ENCODE measurements at places on chromosomes 2 and 18. TPM values are rescaled to one million over a fixed set of nuclear protein-coding genes. Genes with fewer than 3 reads are reported as not detected.

- DNase-seq: no peak
These were observed 38.9 kb downstream of the COL3A1 start for GRCh38 chr2:189013031-189013430.

DNA sequence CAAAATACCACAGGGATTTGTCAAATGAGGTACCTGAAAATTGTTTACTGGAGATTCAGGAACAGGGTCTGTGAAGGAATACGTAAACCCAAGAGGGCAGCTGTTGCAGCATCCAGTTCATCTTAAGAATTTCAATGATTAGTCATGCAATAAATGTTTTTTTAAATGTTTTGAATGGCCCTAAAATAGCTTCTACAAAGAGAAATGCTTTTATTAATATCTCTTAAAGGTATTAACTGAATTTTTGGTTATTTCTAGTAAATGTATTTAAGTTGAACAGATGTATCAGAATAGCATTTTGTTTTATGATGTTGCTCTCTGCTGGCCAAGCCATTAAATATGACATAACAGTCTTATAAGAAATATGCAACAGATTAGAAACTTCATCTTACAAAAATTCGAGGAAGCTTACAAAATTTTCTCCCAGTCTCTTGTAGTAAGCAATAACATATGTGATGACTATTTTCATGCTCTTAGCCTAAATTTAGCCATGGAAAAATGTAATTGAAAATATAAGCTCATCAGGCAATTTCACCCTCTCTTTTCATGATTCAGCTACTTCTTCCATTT, 863.9 kb downstream of the SUCLG1 start:
- DNase-seq: no peak

DNA sequence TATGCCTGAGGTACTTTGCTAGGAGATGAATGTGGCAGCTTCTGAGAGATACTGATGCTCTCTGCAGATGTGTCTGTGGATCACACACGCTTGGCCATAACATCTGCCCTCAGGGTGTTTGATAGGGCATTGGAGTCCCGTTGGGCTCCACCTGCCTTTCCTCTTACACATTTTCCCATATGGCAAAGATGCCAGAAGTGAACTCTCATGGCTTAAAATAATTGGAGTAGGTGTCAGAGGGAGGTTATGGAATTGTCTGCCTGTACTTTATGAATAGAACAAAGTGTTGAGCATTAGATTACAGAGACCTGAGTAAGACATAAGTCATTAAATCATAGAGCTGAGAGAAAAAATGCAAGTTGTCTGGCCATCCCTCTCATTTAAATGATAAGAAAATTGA, 75.3 kb upstream of the PNPT1 start:
- DNase-seq: no peak

DNA sequence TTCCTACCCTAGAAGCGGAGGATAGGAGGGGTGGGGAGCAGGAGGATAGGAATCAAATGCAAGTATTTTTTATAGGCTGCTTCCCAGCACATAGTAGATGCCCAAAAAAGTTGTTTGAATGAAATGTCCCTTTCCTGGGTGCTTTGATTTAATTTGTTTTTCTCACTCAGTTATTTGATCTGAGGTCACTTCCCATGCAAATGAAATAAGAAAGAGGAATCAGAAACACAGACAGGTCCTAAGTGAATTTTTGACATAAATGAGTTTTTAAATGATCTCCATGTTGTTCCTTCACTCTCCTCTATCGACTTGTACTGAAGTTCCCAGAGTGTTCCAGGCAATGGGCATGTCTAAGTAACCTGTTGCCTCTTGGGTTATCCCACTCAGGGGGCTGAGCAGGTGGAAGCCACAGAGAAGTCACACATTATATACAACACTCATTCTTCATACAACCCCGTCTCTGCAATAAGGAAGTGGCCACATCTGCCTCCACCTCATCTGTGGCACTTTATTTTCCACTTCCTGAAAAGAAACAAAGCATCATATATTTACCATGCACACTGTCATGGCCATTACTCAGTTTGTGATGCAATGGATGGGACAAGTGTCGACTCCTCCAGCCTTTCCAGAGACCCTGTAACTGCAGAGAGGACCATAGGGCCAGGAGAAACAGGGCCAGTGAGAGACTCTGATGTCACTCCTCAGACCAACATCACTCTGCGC, 81.9 kb upstream of the ZNF397 start:
- no peak for DNase-seq

DNA sequence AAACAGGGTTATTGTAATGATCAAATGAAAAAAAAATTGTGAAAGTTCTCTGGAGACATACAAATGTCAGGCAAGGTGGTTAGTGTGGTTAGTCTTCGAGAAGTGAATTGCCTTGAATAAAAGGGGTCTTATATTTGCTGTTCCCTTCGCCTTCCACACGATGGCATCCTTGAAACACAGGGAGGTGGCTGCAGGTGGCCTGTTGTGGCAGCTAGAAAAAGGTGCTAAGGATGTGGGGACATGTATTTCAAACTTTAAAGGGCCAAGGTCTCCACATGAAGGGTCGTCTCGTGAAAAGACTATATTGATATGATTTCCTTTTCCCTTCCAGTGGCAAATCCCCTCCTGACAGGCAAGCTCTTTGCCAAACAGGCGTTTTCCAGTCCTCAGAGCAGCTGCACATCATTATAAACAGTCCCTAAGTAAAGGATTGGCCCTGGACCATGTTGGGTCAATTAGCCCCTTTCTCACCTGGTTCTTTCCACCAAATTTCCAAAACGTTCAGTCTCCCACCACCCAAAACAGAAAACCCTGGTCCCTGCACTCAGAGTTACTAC, 68.5 kb downstream of the COPS8 start:
- no peak for DNase-seq

GRCh38 chr18:12820506-12820905, 63.5 kb downstream of the PTPN2 start:
- no peak for DNase-seq

DNA sequence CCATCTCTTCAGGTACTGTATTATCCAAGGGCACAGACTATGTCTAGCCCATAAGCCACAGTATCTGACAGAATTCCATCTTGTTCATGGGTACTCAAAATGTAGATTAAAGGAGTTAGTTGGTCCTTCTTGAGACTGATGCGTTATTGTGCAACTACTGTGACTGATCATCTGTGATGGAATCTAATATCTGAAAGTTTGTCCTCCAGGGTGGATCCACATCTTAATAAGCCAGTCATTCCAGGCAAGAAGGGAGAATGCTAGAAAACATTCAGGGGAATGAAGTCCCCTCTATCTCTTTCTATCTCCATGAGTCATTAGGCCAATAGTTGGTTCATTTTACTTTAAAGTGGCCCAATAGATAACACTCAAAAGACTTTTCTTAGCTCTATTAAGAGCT, 252.6 kb downstream of the EXOC6B start:
- no peak for DNase-seq

GRCh38 chr2:43762286-43762685, 11.6 kb upstream of the DYNC2LI1 start:
- no peak for DNase-seq

DNA sequence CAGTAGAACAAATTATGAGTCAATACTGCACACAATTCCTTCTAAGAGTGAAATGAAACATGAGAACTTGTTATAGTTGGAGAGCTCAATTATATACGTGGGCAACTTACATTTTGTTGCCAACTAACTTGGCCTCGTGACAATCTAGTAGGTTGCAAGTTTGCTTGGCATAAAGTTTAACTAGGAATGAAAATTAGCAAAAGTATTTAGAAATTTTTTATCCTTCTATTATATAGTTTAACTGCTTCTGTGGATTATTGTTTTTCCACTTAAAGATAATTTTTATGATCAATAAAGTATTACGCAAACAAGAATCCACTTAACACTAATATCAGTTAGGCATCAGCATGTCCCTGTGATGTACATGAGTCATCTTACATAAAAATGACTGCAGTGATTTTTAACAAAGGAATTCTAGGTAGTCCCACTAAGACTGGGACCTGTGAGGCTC, 41.1 kb downstream of the FAM124B start:
- no peak for DNase-seq

- no peak for DNase-seq
These were observed 84.3 kb downstream of the PXDN start for GRCh38 chr2:1659951-1660565.

GRCh38 chr2:132949108-132949507, 279.1 kb upstream of the LYPD1 start:
- DNase-seq: no peak

- no peak for DNase-seq
These were observed 325.5 kb upstream of the HS6ST1 start for GRCh38 chr2:128644156-128644555.

DNA sequence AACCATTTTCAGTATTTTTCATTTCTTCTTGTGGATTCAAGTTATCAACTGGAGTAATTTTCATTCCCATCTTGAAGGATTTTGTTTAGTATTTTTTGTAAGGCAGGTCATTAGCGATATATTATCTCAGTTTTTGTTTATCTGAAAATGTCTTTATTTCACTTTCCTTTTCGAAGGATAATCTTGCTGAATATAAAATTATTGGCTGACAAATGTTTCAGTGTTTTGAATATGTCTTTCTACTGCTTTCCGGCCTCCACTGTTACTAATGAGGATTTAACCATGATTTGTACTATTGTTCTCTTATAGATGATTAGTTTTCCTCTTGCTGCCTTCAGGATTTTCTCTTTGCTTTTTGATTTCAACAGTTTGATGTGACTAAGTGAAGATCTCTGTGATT, 58.3 kb upstream of the ZNF396 start:
- no peak for DNase-seq

- DNase-seq: no peak
These were observed 15.7 kb downstream of the LRRFIP1 start for GRCh38 chr2:237643066-237643465.

DNA sequence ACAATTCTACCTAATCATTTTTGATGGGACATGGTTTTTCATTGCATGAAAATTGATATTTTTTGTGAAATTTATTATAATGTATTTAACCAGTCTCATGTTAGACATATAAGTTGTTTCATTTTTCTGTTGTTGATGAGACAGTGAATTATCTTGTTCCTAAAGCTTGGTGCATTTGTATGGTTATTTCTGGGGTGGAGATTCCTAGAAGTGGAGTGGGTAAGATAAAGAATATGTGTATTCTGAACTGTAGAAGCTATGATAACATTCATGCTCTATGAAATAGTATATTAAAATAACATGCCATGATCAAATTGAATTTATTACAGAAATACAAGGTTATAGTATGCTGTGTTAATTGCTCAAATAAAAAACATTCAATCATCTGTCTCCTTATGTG, 69.2 kb downstream of the BOLA3 start:
- no peak for DNase-seq

GRCh38 chr2:139045524-139045923, 265.3 kb upstream of the NXPH2 start:
- no peak for DNase-seq

DNA sequence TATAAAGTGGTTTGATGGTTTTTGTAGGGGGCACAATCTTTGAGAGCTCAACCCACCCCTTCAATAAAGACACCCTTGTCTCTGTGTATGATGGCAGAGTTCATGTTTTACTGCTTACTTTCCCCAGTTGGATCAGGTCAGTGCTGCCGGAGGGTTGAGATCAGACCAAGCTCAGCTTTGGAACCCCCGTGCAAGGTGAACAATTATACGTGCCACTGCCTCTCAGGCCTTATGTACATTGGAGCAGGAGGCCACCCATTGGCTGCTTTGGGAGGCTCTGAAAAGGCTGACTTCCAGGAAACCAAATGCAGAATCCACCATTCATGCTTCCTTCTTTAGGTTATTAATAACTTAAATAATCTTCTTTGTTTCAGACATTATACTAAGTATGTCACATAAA, 103.4 kb upstream of the EPAS1 start:
- DNase-seq: no peak

GRCh38 chr2:154161286-154161685, 289.6 kb downstream of the GALNT13 start:
- no peak for DNase-seq

DNA sequence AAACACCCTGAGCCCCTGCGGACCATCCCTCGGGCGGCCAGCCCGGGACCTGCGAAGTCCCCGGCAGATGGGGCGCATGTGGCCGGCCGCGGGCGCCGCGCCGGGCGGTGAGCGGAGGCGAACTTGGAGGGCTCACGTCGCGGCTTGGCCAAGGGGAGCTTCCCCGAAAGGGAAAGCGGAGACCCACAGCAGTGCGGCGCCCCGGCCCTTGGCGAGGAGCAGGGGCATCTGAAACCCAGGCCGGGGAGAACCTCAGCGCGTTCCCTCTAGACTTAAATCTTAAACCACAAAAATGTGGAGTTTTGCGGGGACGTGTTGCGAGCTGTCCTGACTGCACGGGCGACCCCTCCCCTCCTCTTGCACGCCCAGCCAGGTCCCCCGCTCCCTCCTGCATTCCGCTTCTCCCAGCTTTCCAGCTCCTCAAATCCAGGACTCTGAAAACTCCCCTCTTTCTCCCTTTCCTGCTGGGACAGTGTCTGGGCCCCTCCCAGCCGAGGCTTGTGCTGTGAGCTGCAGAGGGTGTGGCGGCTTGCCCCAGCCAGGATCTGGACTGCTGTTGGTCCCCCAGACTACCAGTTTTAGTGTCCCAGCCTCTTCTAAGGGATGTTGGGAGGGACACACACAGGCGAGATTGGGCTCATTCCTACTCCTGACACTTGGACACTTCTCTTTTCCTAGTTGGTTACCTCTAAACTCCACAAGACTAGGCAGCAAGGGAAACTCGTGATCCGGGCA, 1.3 kb downstream of the FMNL2 start:
- DNase-seq: peak; percentile 79

DNA sequence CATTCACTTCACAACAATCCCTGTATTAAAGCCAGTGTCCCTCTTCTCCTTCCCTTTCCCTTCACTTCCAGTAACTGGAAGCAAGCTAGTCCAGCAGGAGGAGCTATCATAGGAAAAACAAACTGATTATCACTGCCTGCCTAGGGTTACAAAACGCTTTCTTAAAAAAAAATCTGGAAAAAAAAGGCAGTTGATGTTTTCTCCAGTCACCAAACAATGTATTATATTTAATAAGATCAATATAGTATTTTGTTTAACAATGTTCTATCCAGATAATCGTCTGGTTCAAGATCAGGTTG, 78.8 kb upstream of the ITGB6 start:
- DNase-seq: no peak

Gene GPR39
- total RNA-seq: not detected

Gene EMILIN1
- total RNA-seq: 25.8 TPM

Gene INHBB
- 7.1 TPM for total RNA-seq

Gene CYTIP
- 1.7 TPM for total RNA-seq

Gene SCLY
- 10.8 TPM for total RNA-seq

Gene PSMA8
- 0.14 TPM for total RNA-seq

Gene RRM2
- total RNA-seq: 4.2 TPM

Gene DYSF
- total RNA-seq: 57.8 TPM

Gene HSPE1
- 105 TPM for total RNA-seq

Gene HNMT
- total RNA-seq: 13.0 TPM

Gene GIGYF2
- 57.2 TPM for total RNA-seq

Gene KCNJ13
- total RNA-seq: not detected

Gene AKAIN1
- total RNA-seq: not detected
